ENCODE measurements at places on chromosomes 13 and 19.

- no peaks in the 10 kb centered on the region for H3K36me3 ChIP-seq
- H3K4me3 ChIP-seq = no peak overlapping the region
- no peak overlapping the region for H3K27ac ChIP-seq
- H3K4me1 ChIP-seq = peaks cover 2% of the 10 kb centered on the region
- peaks cover 22% of the 10 kb centered on the region for H3K27me3 ChIP-seq
These were observed 5.2 kb upstream of the MLNR start for GRCh38 chr13:49214917-49215376.

DNA sequence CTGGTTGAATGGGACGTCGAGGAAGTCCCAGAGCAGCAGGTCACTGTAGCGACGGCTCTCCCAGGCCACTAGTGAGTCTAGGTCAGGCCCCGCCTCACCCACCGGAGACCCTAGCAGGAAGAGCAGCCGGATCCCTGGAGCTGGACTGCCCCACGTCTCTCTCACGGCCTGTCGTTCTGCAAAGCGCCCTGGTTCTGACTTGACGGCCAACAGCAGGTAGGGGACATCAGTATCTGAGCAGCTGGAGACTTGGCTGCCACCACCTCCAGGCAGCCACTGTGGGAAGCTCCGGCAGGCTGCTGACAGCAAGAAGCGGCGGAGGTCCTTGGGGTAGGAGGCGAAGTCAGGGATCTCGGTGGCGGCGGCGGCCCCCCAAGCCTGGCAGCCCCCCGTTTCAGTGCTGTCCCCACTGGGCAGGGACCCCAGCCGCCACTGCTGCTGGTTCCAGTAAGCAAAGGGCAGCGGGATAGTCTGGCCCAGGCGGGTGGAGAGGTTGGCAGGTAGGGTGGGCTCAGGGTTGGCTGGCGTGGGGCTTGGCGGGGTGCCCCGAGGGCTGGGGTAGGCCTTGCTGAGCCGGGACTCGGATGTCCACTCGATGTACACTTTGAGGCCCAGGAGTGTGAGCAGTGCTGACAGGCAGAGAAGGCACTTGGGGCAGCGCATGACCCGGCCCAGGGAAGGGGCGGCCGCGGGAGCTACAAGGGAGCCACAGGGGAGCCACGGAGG is 895 bp downstream of the B3GNT8 start:
- H3K36me3 ChIP-seq = peaks cover 2% of the 10 kb centered on the region
- DNase-seq = no peak
- no peaks in the 10 kb centered on the region for H3K27me3 ChIP-seq
- peaks cover 3% of the 10 kb centered on the region for H3K4me1 ChIP-seq
- H3K4me3 ChIP-seq = no peak overlapping the region
- no peak overlapping the region for H3K27ac ChIP-seq

GRCh38 chr13:33956346-33956745 is 138.4 kb downstream of the RFC3 start:
- no peaks in the 10 kb centered on the region for H3K36me3 ChIP-seq
- H3K4me1 ChIP-seq = no peaks in the 10 kb centered on the region
- H3K27ac ChIP-seq = no peak overlapping the region
- no peak for DNase-seq
- H3K27me3 ChIP-seq = no peaks in the 10 kb centered on the region

- H3K27ac ChIP-seq = no peak overlapping the region
- H3K36me3 ChIP-seq = peaks cover 12% of the 10 kb centered on the region
- peak; percentile 90 for DNase-seq
- no peaks in the 10 kb centered on the region for H3K27me3 ChIP-seq
- H3K4me1 ChIP-seq = no peaks in the 10 kb centered on the region
These were observed 24.3 kb downstream of the COLGALT1 start for GRCh38 chr19:17579661-17580244.

DNA sequence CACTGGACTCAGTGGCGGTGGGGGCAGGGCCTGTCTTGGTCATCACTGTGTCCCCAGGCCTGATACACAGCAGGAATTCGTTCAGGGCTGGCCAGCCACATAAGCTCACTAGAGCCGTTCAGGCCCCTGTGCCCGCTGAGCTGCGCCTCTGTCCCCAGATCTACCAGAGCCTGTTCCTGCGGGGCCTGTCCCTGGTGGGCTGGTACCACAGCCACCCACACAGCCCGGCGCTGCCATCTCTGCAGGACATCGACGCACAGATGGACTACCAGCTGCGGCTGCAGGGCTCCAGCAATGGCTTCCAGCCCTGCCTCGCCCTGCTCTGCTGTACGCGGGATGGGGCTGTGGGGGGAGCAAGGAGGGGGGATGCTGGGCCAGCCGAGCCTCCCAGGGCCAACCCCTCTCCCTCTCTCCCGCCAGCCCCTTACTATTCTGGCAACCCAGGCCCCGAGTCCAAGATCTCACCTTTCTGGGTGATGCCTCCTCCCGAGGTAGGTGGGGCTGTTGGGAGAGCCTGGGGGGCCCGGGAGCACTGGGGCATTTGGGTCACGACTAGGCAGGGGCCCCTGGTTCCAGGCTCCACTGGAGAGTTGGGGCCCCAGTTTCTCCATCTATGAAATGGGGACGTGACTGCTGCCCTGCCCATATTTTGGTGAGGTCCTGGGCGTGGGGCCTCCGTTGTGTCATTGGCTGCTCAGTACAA is 13.9 kb downstream of the MPND start:
- no peaks in the 10 kb centered on the region for H3K27me3 ChIP-seq
- DNase-seq = no peak
- H3K4me1 ChIP-seq = no peaks in the 10 kb centered on the region
- no peak overlapping the region for H3K27ac ChIP-seq
- no peak overlapping the region for H3K4me3 ChIP-seq

- no peak for DNase-seq
- peaks cover 13% of the 10 kb centered on the region for H3K27me3 ChIP-seq
- H3K4me3 ChIP-seq = no peak overlapping the region
- H3K4me1 ChIP-seq = no peaks in the 10 kb centered on the region
- H3K36me3 ChIP-seq = no peaks in the 10 kb centered on the region
These were observed 3.3 kb downstream of the MATK start for GRCh38 chr19:3782903-3783302.

- H3K27me3 ChIP-seq = no peaks in the 10 kb centered on the region
- no peak for DNase-seq
- peak overlapping the region; percentile 15 for H3K27ac ChIP-seq
- no peaks in the 10 kb centered on the region for H3K36me3 ChIP-seq
- no peak overlapping the region for H3K4me3 ChIP-seq
These were observed 41.5 kb downstream of the MLLT1 start for GRCh38 chr19:6238256-6238642.

DNA sequence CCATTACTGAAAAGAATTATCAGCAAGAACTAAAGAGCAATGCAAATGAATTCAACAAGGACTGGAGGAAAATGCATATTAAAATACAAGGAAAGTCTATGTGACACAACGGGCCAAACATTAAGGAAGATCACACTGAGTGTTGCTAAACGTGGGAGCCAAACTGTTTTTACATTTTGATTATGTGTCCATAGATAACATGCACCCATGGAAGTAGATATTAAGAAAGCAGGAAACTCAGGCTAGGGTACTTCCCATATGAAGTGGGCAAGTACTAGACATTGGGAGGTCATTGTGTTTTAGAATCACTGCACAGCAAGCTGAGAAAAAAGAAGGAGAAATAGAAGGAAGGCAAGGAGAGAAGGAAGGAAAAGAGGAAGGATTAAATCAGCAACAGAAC is 161.8 kb downstream of the KCTD12 start:
- H3K36me3 ChIP-seq = no peaks in the 10 kb centered on the region
- H3K27ac ChIP-seq = no peak overlapping the region
- H3K4me3 ChIP-seq = no peak overlapping the region
- DNase-seq = no peak
- H3K4me1 ChIP-seq = peaks cover 2% of the 10 kb centered on the region

DNA sequence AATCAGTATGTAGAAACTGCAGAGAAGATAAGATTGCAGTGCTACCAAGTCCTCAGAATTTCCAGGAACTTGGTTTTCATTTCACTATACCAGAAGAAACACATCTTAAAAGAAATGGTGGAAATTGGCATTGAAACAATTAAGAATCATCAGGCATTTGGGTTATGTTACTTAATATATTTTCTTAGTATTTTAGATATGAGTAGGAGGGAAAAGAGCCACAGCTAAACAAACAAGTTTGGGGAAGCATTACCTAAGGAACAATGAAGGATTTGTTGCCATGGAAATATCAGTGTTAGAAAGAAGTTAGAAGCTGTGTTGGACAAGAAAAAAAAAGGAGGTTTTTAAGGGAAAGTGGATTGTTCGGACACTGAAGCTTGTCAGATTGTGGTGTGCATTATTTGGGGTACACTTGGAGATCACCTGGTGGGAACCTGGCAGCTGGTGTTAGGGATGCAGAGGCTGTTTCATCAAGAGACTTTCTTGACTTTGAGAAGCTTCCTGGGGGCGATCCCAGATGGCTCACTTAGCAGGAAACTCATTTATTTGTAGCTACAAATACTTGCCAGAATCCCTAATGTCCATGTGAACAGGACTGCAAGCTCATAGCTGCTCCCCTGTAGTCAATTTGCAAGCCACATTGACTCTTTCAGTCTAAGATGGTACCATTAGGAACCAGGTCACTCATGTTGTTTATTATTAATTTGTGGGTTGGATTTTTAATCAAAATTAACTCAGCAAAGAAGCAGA is 246.7 kb downstream of the RFC3 start:
- H3K4me1 ChIP-seq = no peaks in the 10 kb centered on the region
- DNase-seq = no peak
- H3K36me3 ChIP-seq = no peaks in the 10 kb centered on the region

- DNase-seq = no peak
- H3K4me3 ChIP-seq = no peak overlapping the region
- H3K36me3 ChIP-seq = no peaks in the 10 kb centered on the region
- no peak overlapping the region for H3K27ac ChIP-seq
- peaks cover 12% of the 10 kb centered on the region for H3K4me1 ChIP-seq
These were observed 70.8 kb downstream of the SHISA2 start for GRCh38 chr13:25981060-25981459.

DNA sequence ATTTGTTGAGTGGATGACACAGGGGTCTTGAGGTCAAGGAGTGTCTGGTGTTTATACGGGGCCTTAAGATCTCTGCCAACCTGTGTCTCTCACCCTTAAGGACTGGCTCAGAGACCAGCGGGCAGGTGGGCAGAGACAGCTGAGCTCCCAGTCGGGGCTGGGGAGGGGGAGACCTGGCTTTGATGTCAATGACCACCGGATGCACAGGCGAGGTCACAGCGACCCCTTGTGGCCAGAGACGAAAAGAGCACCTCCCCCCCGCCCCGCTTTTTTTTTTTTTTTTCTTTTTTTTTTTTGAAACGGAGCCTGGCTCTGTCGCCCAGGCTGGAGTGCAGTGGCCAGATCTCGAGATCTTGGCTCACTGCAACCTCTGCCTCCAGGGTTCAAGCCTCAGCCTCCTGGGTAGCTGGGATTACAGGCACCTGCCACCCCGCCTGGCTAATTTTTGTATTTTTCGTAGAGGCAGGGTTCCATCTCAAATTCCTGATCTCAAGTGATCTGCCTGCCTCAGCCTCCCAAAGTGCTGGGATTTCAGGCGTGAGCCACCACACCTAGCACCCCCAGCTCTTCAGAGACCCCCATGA is 12.1 kb upstream of the KLK14 start:
- H3K27ac ChIP-seq = no peak overlapping the region
- peak; percentile 60 for DNase-seq
- H3K36me3 ChIP-seq = no peaks in the 10 kb centered on the region
- no peak overlapping the region for H3K4me3 ChIP-seq
- no peaks in the 10 kb centered on the region for H3K27me3 ChIP-seq
- H3K4me1 ChIP-seq = no peaks in the 10 kb centered on the region

DNA sequence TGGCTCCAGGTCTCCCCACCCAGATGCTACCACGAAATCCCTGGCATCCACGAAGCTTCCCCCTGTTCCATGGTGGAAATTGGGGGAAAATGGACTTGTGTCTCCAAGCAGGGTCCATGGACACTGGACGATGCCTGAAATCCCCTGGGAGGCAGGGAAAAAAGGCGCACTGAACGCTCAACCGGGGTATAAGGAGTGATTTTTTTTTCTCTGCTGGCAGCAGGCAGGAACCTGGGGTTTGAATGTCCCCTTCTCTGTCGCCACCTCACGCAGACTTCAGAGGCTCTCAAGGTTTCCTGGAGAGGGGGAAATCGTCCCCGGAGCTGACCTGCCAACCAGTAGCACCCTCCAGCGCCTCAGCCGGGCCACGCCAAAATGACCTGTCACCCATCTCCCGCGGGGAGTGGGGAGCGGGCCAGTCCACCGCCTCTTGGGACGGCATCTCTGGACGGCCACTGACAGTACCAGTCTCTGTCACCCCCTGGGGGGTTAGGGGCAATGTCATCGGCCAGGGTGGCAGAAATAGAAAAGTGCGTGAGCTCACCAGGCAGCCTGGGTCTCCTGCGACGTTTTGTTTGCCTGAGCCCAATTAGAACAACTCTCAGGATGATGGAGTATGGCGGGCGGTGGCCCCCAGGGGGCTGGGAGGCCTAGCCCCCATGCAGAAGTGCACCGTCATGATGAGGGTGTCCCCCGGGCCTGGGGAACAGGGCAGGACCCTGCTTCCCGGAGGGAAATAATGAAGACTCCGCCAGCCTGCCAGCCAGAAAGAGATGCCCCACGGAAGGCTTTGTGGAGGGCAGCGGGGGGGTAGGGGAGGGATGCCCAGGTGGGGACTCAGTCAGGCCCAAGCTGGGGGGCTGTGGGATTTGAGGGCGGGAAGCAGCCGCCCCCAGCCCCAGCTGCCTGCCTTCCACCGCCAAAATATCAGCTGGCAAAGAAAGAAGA is 2.6 kb downstream of the PTPRS start:
- peaks cover 3% of the 10 kb centered on the region for H3K4me1 ChIP-seq
- no peak overlapping the region for H3K27ac ChIP-seq
- no peaks in the 10 kb centered on the region for H3K27me3 ChIP-seq
- no peak for DNase-seq
- H3K36me3 ChIP-seq = no peaks in the 10 kb centered on the region

GRCh38 chr19:39277598-39277997 is 9.4 kb downstream of the IFNL2 start:
- no peak for DNase-seq
- H3K36me3 ChIP-seq = no peaks in the 10 kb centered on the region
- no peak overlapping the region for H3K27ac ChIP-seq
- no peaks in the 10 kb centered on the region for H3K4me1 ChIP-seq
- H3K4me3 ChIP-seq = no peak overlapping the region

GRCh38 chr19:39142630-39143029 is 17.0 kb downstream of the PAK4 start:
- H3K4me1 ChIP-seq = peaks cover 19% of the 10 kb centered on the region
- H3K36me3 ChIP-seq = no peaks in the 10 kb centered on the region

DNA sequence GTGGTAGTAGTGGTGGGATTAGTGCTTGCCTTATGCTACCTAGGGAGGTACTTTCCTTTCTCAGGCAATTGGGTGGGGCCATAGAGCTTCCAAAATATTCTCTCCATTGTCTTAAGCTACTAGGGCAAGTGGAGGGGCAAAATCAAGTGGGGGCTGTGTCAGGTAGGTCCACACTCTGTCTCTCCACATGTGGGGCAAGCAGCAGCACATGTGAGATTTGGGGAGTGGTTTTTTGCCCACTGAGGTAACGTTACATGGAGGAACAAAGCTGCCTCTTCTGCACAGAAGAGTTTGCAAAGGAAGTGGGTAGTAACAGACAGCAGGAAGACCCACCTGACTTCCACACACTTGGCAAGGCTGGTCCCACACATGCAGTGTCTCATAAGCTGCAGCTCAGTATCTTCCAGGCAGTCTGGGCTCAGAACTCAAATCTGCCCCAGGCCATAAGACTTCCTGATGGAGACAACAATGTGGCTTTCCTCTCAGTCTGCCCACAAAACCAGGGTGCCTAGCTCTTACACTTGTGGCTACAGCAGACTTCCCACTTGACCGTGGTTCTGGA is 1581.5 kb upstream of the PCDH20 start:
- DNase-seq = peak; percentile 10
- no peaks in the 10 kb centered on the region for H3K27me3 ChIP-seq
- H3K36me3 ChIP-seq = no peaks in the 10 kb centered on the region

- no peaks in the 10 kb centered on the region for H3K4me1 ChIP-seq
- peak overlapping the region; percentile 65 for H3K27ac ChIP-seq
- DNase-seq = peak; percentile 65
- H3K27me3 ChIP-seq = no peaks in the 10 kb centered on the region
- H3K4me3 ChIP-seq = peak overlapping the region; percentile 77
- H3K36me3 ChIP-seq = no peaks in the 10 kb centered on the region
These were observed 421 bp downstream of the DGKH start for GRCh38 chr13:42048684-42049453.
